Upper lobe of right lung (tissue), 1 donor: ENCODE measurements at places on chromosomes 1 and 21. TPM values are rescaled to one million over a fixed set of nuclear protein-coding genes. Genes with fewer than 3 reads are reported as not detected.
A peak's percentile ranks its signal among the peaks of the same experiment; 100 is the strongest.

DNA sequence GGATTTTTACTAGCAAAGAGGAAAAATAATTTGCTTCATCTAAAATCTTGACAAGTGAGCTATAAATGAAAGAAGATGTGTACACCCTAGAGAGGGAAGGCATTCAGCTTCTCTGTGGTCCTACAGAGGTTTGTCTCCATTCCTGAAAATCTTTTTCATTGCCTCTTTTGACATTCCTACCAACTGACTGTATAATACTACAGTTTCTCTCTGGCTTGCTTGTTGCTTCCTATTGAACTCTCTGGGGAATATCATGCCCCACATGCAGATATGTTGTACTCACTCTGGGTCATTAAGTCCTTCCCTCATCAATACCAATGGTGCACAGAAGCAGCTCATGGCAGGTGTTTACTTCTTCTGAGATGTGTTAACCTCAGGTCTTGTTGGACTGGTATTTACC, 371.2 kb upstream of the PLXNA2 start:
- no peaks in the 10 kb centered on the region for H3K4me1 ChIP-seq
- H3K36me3 ChIP-seq: no peaks in the 10 kb centered on the region
- no peak overlapping the region for H3K4me3 ChIP-seq
- no peaks in the 10 kb centered on the region for H3K27me3 ChIP-seq

USH2A gene
- not detected for total RNA-seq

DNA sequence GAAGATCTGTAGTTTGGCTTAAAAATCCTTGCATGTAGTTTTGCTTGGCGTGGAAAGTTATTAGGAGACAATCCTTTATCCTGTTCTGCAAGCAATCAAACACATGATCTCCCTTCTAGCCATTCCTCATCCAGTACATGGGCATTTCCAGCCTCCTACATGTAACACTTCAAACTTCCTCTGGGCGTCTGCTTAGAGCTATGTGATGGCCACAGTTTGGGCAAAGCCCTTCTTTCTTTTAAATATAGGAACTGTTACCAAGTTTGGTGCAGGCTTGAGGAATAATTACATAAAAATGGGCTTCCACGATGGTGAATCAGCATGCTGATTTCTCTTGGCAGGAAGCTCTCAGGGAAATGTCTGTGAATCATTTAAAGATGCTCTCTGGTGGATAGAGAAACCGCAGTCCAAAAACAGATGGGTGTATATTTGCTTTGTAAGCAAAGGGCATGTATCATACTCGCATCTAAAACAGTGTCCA, 176.9 kb upstream of the FMN2 start:
- no peak overlapping the region for H3K27ac ChIP-seq
- no peaks in the 10 kb centered on the region for H3K27me3 ChIP-seq
- H3K4me1 ChIP-seq: no peaks in the 10 kb centered on the region
- no peak overlapping the region for H3K4me3 ChIP-seq
- DNase-seq: no peak

DNA sequence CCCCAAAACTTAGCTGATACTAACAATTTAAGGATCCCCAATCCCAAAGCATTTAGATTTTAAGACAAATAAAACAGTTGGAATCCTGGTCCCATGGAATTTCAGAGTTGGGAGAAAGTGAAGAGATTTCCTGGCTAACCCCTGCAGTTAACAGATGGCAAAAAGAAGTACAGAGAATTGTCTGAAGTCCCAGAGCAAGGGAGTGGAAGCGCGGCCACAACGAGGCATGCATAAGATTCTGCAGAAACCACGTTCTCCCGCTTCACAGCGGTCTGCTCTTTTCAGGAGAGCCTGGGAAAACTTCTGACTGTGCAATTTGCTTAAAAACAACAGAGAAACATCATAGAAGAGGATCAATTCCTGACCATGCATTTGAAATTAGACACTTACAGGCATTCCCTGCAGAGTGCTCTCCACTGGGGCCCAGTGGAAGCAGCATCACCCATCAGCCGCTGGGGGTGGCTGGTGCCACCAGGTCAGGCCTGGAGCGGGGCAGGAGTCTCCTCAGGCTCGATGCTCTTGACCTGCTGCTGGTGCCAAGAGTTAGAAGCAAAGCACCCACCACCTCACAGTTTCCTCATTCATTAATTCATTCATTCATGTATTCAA, 226.7 kb upstream of the POU3F1 start:
- H3K4me3 ChIP-seq: no peak overlapping the region
- DNase-seq: no peak
- no peak overlapping the region for H3K27ac ChIP-seq
- H3K36me3 ChIP-seq: no peaks in the 10 kb centered on the region

GRCh38 chr1:170041423-170042192, 32.9 kb downstream of the KIFAP3 start:
- H3K36me3 ChIP-seq: peaks cover 21% of the 10 kb centered on the region
- H3K4me1 ChIP-seq: no peaks in the 10 kb centered on the region
- H3K27me3 ChIP-seq: no peaks in the 10 kb centered on the region
- H3K4me3 ChIP-seq: no peak overlapping the region
- DNase-seq: no peak

GRCh38 chr1:226187019-226187322, 430 bp upstream of the ACBD3 start:
- peaks cover 25% of the 10 kb centered on the region for H3K4me1 ChIP-seq
- no peaks in the 10 kb centered on the region for H3K27me3 ChIP-seq
- no peaks in the 10 kb centered on the region for H3K36me3 ChIP-seq
- H3K27ac ChIP-seq: peak overlapping the region; percentile 89
- peak overlapping the region; percentile 75 for H3K4me3 ChIP-seq

DNA sequence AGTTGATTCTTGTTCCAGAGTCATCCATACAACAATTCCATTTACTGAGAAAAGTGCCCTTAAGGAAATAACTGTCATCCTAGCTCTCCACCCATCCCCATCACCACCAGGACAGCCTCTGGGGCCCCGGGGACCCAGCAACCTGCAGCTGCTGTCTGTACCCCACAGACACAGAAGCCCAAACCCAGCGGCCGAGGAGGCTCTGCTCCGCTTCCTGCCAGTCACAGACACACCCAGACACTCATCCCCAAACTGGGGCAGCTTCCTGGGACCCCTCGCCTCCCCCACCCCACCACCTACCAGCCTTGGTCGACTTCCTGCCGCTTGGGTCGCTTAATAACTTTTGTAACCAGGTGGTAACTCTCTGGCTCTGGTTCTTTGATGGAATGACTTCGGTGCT, 121.6 kb upstream of the SLC25A33 start:
- no peaks in the 10 kb centered on the region for H3K36me3 ChIP-seq
- no peak overlapping the region for H3K4me3 ChIP-seq
- DNase-seq: no peak
- no peaks in the 10 kb centered on the region for H3K27me3 ChIP-seq

CD1E gene
- total RNA-seq: 3.8 TPM

GRCh38 chr1:53957194-53957818, 11.2 kb downstream of the LRRC42 start:
- H3K36me3 ChIP-seq: peaks cover 56% of the 10 kb centered on the region
- H3K27me3 ChIP-seq: no peaks in the 10 kb centered on the region
- no peak for DNase-seq
- no peak overlapping the region for H3K4me3 ChIP-seq

DNA sequence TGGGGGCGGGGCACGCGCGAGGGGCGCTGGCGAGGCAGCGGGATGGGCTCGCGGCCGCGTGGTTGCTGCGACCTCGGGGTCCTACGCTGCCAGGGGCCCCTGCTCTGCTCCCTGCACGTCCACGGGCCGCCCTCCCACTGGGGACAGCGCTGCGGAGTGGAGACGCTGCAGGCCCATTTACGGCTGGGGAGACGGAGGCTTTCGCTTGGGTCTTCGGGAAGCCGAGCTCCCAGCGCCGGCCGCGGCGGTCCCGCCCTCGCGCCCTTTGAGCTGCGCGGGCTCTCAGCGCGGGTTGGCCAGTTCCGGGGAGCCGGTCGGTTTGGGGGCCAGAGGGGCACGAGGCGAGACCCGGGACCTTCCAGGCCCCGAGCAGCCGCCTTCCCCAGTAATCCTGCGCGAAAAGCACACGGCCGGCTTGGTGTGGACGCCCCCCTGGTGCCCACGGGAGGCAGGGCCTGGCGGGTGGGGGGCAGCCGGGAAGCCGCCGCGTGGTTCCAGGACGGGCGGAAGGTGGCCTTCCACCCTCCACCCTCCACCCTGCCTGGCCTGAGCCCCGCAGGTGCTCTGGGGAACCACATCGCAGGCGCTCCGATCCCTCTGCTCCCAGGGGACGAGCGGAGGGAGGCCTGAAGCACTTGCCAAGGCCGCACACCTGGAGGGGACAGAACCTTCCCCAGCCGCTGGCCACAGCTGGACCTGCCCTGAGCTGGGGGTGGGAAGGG, 570 bp upstream of the PEX10 start:
- no peak for DNase-seq
- H3K4me3 ChIP-seq: peak overlapping the region; percentile 95
- peaks cover 19% of the 10 kb centered on the region for H3K4me1 ChIP-seq

DNA sequence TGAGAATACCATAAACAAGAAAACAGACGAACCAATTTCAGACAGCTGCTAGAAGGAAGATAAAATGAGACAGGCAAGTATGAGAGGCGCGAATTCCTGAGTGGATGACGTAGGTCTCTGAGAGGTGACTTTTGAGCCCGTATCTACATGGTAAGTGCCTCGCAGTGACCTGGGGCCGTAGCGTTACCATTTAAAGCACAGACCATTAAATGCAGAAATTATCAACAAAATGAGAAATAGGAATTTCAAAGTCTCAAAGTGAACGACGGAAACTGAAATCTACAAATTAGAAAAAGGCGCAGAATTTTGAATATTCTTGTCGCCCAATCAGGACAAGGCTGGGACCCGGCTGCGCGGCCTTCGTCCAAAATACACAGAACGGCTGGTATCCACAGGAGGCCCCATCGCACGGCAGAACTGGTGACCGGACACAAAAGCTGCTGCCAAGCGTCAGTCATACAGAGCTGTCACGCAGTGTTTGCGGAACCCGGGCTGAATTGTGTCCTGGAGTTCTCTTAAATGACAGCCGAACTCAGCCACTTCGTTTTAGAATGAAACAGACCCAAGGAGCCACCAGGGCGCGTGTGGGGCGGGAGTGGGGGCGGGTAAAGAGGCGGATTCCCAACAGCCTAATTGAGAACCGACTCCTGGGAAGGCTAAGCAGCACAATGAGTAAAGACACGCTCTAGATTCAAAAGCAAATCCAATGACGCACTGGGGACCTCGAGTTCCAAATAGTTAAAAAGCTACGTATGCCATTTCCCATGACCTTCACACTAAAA, 13.8 kb upstream of the BOLA1 start:
- H3K36me3 ChIP-seq: no peaks in the 10 kb centered on the region
- peak overlapping the region; percentile 64 for H3K4me3 ChIP-seq
- no peaks in the 10 kb centered on the region for H3K27me3 ChIP-seq
- H3K4me1 ChIP-seq: peaks cover 18% of the 10 kb centered on the region

- H3K4me3 ChIP-seq: no peak overlapping the region
- no peak overlapping the region for H3K27ac ChIP-seq
- H3K4me1 ChIP-seq: peaks cover 10% of the 10 kb centered on the region
These were observed 28.6 kb downstream of the EBNA1BP2 start for GRCh38 chr1:43143441-43143888.

GRCh38 chr1:54538538-54538937, 9.5 kb upstream of the ACOT11 start:
- no peak overlapping the region for H3K27ac ChIP-seq
- no peaks in the 10 kb centered on the region for H3K36me3 ChIP-seq
- no peak overlapping the region for H3K4me3 ChIP-seq
- H3K27me3 ChIP-seq: no peaks in the 10 kb centered on the region
- DNase-seq: no peak
- H3K4me1 ChIP-seq: peaks cover 14% of the 10 kb centered on the region

DNA sequence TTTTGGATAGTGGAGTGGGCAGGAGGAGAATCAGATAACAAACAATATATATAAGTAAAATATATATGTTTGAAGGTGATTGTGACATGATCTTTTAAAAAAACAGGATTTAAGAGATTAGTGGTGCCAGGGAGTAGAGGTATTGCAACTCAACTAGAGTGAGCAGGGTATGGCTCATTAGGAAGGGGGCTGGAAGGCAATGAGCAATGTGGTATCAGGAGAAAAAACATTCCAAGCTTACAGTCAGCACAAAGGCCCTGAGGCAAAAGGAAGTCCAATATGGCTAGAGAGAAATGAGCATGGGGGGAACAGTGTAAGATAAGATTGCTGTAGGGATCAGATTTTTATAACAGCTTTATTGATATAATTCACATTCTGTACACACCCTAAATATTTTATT, 5.3 kb upstream of the GADD45A start:
- no peak overlapping the region for H3K27ac ChIP-seq
- H3K4me1 ChIP-seq: peaks cover 14% of the 10 kb centered on the region
- H3K36me3 ChIP-seq: no peaks in the 10 kb centered on the region

DNA sequence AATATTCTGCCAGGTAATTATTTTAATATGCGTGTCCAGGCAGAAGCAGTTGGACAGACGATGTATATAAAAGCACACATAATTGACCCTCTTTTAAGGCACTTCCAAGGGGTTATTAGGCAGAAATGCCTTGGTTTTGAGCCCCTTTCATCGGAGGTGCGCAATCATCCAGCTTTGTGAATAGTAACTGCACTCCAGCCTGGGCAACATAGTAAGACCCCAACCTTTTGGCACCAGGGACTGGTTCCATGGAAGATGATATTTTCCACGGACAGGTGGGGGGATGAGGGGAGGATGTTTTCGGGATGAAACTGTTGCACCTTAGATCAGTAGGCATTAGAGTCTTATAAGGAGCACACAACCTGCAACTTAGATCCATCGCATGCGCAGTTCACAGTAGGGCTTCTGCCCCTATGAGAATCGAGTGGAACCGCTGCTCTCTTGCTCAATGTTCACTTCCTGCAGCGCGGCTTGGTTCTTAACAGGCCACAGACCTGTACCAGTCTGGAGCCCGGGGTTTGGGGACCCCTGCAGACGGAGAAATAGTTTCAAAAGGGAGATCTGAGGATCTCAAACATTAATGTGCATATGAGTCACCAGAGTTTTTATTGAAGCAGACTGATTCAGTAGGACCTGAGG, 1.8 kb upstream of the MCOLN2 start:
- H3K4me3 ChIP-seq: peak overlapping the region; percentile 65
- peaks cover 11% of the 10 kb centered on the region for H3K4me1 ChIP-seq
- H3K27ac ChIP-seq: no peak overlapping the region
- peaks cover 27% of the 10 kb centered on the region for H3K27me3 ChIP-seq
- no peak for DNase-seq

GRCh38 chr1:10074059-10074851, 41.5 kb downstream of the UBE4B start:
- peaks cover 20% of the 10 kb centered on the region for H3K4me1 ChIP-seq
- no peak overlapping the region for H3K4me3 ChIP-seq
- no peaks in the 10 kb centered on the region for H3K27me3 ChIP-seq
- peak; percentile 68 for DNase-seq
- H3K27ac ChIP-seq: no peak overlapping the region
